Upper lobe of right lung (tissue), 1 donor: ENCODE measurements at places on chromosomes 2 and 18.

DNA sequence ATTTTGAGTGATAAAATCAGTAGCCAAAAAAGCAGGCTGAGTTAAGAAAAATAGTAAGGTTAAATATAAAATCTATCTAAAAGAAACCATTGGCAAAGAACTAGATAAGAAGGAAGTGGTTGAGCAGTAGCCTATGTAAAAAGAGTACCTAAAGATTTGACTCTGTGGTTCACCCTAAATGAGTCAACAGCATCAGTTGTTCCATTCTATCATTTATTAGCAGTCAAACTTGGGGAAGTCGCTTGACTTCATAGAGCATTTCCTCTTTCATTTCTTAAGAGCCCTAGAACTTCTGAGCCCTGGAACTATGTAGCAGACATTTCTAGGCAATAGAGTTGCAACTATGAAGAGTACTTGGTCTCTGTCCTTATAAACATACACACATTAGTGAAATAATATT, 381.7 kb downstream of the NUP35 start:
- no peak overlapping the region for H3K27ac ChIP-seq
- no peaks in the 10 kb centered on the region for H3K27me3 ChIP-seq
- H3K4me3 ChIP-seq: no peak overlapping the region
- H3K36me3 ChIP-seq: no peaks in the 10 kb centered on the region

DNA sequence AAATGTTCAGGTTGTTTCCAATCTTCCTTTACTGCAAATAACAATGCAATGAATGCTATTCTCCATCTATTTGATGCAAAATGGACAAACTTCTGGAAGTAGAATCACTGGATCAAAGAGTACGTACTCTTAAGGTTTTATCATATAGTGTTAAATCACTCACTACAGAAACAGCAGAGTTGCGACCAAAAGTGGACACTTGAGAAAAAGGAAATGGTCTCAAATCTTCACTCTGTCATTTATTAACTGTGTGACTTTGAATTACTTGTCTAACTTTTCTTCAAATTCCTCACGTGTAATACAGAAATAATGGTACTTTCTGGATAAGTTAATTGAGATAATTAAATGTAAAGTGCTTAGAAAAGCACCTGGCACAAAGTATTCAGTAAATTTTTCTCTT, 78.1 kb downstream of the CERKL start:
- no peaks in the 10 kb centered on the region for H3K36me3 ChIP-seq
- DNase-seq: no peak
- no peaks in the 10 kb centered on the region for H3K4me1 ChIP-seq

GRCh38 chr2:226793646-226794045, 6.0 kb downstream of the IRS1 start:
- H3K4me3 ChIP-seq: peak overlapping the region; percentile 70
- H3K27me3 ChIP-seq: no peaks in the 10 kb centered on the region
- H3K4me1 ChIP-seq: peaks cover 25% of the 10 kb centered on the region

GRCh38 chr2:141835103-141835502, 295.7 kb downstream of the LRP1B start:
- no peaks in the 10 kb centered on the region for H3K36me3 ChIP-seq
- H3K27me3 ChIP-seq: no peaks in the 10 kb centered on the region
- no peaks in the 10 kb centered on the region for H3K4me1 ChIP-seq
- no peak overlapping the region for H3K27ac ChIP-seq
- H3K4me3 ChIP-seq: no peak overlapping the region

DNA sequence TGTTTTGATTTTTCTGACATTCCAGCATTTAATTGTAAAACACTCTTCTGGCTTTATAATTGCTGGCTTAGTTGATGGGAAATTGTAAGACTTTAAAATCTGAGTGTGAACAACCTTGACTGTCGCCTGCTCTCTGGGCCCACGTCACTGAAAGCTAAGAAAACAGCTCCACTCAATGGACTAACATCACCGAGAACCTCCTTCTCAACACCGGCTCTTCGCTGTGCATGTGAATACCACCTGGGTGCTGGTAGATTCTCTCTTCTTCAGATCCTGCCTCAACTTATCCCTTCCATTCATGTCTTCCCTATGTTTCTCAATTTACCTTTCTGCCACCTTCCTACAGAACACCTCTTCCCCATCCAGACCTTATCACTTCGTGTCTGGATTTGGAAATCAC, 523.1 kb upstream of the ID2 start:
- no peaks in the 10 kb centered on the region for H3K27me3 ChIP-seq
- H3K36me3 ChIP-seq: no peaks in the 10 kb centered on the region
- H3K27ac ChIP-seq: no peak overlapping the region
- H3K4me3 ChIP-seq: no peak overlapping the region
- no peaks in the 10 kb centered on the region for H3K4me1 ChIP-seq

- no peaks in the 10 kb centered on the region for H3K27me3 ChIP-seq
- H3K4me1 ChIP-seq: no peaks in the 10 kb centered on the region
- no peak for DNase-seq
- H3K27ac ChIP-seq: no peak overlapping the region
- no peaks in the 10 kb centered on the region for H3K36me3 ChIP-seq
Measured at GRCh38 chr2:108855194-108855593, 68.6 kb downstream of the CCDC138 start.
